ENCODE measurements at places on chromosomes 6 and 20.
A peak's percentile ranks its signal among the peaks of the same experiment; 100 is the strongest.

- peak; percentile 84 for DNase-seq
Observed at GRCh38 chr6:89410231-89410761, 1.8 kb downstream of the RRAGD start.

GRCh38 chr6:122567034-122567433 is 43.2 kb upstream of the PKIB start:
- no peak for DNase-seq

DNA sequence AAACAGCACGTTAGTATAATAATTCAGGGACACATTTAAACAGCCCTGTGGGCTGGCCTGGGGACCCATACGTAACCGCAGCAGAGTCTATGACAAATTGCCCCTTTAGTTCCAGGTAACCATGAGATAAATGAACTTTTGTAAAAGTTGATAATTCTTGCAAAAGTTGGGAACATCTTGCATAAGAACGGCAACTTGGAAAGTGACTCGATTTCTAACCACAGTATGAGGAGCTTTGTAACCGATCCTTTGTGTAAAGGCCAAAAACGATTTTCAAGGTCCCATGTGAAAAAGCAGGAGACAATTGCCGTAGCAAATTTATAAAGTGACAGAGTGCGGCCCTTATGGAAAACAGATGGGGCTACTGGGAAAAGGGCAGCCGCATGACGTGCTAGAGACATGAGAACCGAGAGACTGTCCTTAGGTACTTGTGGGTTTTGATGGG is 81.6 kb downstream of the PSMG4 start:
- DNase-seq: no peak

DNA sequence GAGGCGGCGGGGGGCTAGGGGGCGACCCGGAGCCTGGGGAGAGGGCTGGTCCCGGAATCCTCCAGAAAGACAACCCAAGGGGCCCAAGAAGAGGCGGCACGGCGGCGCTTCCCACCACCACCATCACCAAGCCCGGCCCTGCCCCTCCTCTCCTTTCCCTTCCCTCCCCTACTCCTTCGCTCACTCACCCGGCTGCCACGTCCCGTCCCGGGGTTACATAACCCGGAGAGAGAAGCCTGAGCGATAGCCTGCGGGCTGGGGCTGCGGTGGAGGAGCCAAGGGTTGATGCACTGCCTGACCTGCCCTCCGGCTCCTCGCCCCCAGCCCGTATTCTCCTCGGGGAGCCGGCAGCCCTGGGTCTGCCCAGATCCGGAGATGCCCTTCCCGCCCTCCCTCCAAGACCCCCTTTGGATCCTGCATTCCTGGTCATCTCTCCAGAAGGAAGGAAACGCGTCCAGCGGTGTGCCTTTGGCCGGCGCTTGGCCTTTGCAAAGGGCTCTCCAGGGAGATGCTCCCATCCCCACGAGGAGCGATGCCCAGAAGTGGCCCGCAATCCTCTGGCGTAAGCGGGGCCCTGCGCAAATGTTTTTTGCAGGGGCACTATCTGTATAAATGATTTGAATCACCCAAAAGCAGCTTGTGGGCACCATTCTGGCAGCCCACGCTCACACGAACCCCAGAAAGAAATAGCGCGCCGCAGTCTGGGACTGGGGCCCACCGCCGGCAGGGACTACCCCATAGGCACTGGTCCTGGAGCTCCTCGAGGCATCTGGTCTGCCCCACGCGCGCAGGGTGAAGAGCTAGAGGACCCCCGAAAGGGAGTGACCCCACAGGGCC is 4.6 kb upstream of the CPXM1 start:
- no peak for DNase-seq

DNA sequence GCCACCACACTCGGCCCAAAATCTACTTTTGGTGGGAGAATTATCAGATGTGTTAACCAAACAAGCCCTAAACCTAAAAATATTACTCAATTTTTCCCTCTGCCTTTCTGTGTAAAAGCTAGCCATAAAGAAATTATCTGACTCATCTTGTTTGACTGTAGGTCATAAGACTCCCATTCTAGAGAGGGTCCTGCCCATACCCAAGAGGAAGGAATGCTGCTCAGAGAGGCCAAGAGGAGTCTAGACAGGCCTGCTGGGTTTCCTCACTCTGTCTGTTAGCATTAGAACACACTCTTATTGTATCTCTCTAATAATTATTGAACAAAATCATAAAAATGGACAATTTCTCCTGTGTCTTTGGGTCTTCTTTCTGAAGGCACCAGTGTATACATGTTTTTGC is 26.1 kb downstream of the C6orf141 start:
- no peak for DNase-seq

DNA sequence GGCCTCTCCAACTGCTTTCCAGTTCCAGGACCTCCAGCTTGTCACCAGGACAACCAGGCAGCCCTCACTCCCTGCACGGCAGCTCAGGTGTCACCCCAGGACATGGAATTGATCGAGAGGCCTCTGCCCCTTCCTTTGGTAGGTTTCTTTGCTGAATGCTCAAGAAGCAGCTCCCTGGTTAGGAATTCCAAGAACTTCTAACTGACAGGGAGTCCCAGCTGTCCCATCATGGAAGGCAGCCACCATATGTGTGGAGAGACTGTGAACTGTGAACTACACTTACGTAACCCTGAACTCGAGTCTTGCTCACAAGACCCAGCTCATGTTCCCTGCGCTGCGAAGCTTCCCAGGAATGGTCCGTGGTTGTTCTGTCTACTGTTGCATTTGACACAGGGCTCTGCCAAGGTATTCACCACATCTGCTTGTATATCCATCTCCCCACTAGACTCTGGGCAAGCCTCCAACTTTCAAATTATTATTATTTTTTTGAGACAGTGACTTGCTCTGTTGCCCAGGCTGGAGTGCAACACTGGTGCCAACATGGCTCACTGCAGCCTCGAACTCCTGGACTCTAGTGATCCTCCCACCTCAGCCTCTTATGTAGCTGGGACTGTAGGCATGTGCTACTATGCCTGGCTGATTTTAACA is 35.7 kb downstream of the MGME1 start:
- no peak for DNase-seq

GRCh38 chr6:43985329-43985728 is 141.9 kb downstream of the MRPL14 start:
- DNase-seq: no peak

DNA sequence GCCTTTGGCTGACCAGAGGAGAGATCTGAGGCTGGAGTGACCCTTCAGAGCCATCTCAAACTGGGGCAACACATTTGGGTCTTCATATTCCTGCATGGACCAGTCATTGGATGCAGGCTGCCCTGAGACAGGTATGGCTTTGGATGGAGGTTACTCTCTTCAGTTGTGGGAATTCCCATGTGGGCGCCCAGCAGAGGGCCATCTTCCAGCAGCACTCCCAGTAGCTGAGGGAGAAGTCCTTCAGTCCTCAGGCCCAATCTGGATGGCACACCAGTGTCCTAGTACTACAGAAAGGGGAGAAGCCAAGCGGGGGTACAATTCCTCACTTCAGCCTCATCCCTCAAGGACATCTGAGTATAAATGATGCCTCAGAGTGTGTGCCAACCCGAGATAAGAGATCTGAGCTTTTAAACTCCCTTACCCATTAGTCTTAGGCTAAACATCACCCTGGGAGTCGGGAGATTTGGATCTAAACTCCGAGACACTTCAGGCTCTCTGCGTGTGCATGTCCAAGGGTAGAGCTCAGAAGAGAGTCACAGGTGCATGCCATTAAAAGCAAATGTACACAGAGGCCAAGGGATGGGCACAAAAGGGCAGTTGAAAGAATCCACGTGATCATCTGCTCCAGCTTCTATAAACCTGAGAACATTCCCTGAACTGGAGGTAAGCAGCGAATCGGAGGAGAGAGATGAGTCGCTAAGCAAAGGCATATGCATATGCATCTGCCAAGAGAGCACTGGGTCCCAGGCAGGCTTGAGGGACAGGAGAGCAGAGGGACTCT is 204.6 kb downstream of the CD83 start:
- DNase-seq: peak; percentile 44

DNA sequence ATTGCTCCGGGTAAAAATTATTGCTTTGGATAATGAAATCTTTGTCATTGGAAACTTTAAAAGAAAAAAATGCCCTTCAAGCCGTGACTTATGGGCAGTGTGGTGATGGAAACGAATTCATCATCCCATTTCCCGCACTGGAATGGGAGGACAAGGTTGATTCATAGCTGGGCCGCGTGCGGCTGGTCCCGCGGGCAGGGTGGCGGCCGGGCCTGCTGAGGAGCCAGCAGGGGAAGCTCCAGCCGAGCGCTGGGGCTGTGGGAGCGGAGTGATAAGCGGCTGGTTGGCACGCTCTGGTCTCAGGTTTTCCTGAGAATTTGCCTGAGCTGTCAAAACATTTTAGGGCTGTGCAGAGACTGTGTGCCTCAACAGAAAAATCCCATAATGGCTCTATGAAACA is 351.7 kb downstream of the CDC5L start:
- DNase-seq: no peak

DNA sequence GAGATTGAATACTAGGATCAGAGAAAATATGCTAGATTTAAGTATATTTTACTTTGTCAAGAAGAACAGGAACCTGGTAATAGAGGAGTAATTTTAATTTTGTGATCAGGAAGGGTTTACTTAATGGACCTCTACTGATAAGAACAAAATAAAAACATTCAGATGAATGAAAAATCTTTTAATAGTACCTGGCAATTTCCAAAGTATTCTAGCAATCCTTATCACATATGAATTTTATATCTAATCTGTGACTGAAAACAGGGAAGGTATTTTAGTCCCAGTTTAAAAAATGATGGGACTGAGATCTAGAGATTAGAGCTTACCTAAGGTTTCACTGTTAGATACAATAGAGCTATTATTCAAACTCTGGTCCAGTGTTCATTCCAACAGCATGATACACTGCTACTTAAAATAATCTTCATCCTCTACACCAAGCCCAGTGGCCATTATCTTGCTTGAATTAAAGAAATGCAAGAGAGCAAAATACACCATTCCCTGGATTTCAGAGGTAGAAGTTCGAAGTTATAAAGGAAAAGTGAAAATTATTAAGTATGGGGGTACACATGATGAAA is 13.5 kb downstream of the SLC17A5 start:
- DNase-seq: no peak

DNA sequence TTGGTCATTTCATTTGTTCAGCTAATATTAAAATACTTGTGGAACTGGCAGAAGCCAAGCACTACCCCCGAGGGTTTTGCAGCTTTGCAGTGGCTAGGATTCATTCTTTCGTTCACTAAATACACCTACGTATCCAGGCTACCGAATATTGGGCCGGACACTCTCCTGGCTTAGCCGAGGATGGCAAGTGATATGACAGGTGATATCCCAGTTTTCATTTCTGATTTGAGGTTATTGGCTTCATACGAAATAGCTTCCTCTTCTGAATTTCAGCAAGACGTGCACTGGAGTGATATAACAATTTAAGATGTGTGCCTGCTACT is 536 bp upstream of the MTFR2 start:
- DNase-seq: peak; percentile 60
